ENCODE measurements at places on chromosomes 5 and 9.

DNA sequence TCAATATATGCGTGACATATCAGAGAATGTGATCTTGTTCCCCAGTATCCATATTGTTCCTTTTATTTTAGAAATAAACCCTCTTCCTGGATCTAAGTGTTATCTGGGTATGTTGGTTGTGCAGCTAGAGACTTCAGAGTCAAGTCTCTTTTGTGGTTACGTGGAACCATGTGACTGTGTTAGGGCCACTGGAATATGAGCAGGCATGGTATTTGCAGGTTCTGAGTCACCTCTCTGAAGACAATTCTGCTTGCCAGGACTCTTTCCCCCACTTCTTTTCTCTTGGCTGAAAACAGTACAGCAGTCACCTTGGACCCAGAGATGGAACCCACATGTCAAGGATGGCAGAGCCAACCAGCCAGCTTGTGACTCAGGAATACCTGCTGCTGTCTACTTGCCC, 59.7 kb downstream of the ATP10B start:
- DNase-seq: no peak

GRCh38 chr9:101354143-101354764, 30.6 kb downstream of the BAAT start:
- DNase-seq: no peak

DNA sequence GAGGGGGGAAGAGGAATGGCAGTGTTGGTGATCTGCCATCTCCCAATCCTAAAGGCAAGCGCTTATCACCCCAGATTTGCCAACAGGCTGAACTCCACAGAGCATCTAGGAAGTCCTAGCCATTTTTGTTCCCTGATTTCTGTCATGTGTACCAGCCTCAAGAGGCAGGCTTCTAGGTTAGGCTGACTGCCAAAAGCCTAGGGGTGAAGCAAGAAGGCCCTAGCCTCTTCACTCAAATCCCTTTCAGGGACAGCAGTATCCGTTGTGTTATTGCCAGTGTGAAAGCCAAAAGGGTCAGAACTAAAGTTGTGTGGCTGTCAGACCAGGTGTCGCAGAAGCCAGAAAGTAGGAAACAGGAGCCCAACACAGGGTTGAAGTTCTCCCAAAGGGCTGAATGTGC, 14.7 kb downstream of the IGIP start:
- DNase-seq: no peak

GRCh38 chr9:17839776-17840175, 260.9 kb downstream of the SH3GL2 start:
- no peak for DNase-seq

GRCh38 chr5:168360521-168361285, 69.3 kb downstream of the WWC1 start:
- no peak for DNase-seq

DNA sequence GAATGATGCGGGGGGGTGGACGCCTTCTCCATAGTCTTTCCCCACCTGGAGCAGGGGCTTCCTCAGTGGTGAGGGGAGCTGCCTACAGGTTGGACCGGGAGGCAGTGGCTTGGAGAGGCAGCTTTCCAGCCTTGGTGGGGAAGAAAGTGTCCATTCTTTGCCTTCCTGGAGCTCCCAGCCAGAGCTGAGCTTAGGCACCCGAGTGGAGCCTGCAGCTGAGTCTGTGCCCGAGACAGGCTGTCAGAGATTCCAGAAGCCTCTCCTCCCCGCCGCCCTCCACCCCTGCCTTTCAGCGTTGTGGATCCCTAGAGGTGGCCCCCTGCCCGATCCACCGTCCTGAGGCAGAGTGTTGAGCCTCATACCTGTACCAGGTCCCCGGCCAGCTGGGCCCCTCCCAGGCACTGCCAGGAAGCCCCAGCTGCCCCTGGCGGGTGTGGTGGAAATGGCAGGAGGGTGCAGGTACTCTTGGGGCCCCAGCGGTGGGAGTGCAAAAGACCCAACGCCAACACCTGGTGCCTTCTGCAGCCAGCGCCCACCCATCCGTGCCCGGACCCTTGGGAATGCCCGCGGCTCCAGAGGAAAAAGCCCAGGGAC, 112.0 kb downstream of the RXRA start:
- DNase-seq: no peak

GRCh38 chr5:33472805-33473409, 32.1 kb downstream of the TARS1 start:
- DNase-seq: no peak

- no peak for DNase-seq
Observed at GRCh38 chr9:87063871-87064270, 116.6 kb upstream of the GAS1 start.

- DNase-seq: no peak
Observed at GRCh38 chr9:91027005-91027404, 225.4 kb downstream of the SYK start.

GRCh38 chr5:137141779-137142178, 357.3 kb downstream of the SPOCK1 start:
- DNase-seq: peak; percentile 85

GRCh38 chr9:69325409-69326212, 596 bp downstream of the ENTREP1 start:
- DNase-seq: no peak

GRCh38 chr5:135173662-135174290, 139.7 kb upstream of the PITX1 start:
- no peak for DNase-seq

DNA sequence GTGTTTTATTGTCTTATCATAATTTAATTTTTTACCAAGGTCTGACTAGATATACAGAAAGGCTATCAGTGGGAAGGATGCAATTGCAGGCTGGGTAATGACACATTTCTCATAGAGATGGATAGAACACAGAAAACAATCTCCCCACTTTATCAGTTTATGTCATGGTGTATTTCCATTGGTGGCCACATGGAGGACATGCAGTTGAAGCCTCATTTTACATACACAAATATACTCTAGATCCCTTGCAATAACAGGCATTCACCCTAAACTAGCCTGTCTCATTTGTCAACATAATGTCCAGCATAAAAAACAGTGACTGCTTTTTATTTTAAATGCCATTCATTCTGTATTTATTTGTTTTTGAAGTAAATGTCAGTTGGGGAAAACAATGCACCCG, 526.3 kb downstream of the GABRG2 start:
- peak; percentile 43 for DNase-seq

GRCh38 chr5:12658871-12659446, 754.7 kb upstream of the CTNND2 start:
- DNase-seq: no peak

DNA sequence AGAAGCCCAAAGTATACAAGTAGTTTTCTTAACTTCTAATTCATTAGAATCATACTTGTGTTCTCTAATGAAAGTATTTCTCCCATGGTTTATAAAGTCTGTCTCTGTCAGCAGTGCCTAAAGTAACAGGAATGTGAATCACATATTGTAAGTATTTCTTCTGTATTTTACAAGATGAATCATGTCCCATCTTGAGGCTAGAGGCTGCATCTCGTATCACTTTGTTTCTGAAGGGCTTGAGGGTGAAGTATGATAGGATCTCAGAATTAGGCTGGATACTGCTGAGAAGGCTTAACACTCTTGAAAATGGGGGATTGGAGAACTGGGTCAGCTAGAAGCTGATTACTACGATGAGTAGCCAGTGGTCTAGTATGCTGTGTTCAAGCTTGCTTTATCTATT, 242.2 kb upstream of the ACTBL2 start:
- DNase-seq: no peak

DNA sequence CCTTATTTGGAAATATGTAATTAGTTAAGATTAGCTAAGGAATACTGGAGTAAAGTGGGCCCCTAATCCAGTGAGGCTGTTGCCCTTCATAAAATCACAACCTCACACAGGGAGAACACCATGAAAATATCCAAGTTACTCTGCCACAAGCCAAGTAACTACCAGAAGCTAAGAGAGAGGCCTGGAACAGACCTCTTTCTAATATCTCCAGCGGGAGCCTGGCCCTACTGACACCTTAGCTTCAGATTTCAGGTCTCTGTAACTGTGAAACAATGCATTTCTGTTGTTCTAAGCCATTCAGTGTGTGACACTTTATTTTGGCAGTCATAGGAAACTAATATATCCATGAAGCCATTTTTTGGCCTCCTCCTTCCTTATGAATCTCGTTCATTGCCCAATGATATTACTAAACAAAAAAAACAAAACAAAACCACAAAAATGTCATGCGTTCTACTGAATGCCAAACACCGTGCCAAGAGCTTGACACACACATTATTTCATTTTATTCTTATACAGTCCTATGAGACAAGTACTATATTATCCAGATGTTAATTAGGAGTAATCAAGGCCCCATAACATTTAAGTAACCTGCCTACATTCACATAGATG, 699.0 kb downstream of the MAT2B start:
- no peak for DNase-seq

GRCh38 chr5:103512500-103512899, 50.1 kb downstream of the NUDT12 start:
- DNase-seq: no peak

GRCh38 chr5:75322066-75322465, 15.0 kb upstream of the HMGCR start:
- DNase-seq: no peak

DNA sequence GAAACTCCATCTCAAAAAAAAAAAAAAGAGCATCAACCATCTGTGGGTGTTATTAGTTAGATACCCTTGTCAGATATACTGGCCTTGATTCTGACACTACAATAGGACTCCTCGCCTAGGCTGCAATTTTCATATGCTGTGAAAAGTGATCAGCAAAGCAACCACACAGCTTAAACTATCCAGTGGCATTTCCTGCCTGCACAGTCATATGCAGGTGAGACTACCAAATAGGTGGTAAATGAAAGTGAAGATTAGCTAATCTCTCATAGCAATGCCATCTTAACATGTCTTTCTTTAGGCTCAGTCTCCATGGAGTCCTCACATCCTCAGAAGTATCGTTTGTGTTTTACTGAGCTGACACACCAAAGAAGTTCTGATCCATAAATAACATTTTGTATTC, 40.8 kb downstream of the GRAMD2B start:
- DNase-seq: no peak

DNA sequence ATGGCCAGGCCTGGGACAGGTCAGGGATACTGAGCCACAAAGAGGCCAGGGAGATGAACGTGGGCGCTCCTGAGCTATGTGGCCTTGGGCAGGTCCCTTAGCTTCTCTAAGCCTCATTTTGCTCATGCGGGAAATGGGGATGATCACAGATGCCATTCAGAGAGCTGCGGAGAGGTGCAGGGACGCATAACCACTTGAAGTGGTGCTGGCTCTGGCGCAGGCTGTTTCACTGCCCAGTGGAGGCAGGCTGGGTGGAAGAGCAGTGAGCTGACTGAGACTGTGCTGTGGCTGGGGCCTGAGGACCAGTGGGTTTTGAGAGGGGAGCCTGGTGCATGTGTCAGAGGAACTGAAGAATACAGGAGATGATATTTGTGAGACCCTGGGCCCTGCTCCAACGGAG, 18.4 kb downstream of the CXXC5 start:
- no peak for DNase-seq

- peak; percentile 69 for DNase-seq
Observed at GRCh38 chr9:15606643-15607472, 54.0 kb downstream of the CCDC171 start.

DNA sequence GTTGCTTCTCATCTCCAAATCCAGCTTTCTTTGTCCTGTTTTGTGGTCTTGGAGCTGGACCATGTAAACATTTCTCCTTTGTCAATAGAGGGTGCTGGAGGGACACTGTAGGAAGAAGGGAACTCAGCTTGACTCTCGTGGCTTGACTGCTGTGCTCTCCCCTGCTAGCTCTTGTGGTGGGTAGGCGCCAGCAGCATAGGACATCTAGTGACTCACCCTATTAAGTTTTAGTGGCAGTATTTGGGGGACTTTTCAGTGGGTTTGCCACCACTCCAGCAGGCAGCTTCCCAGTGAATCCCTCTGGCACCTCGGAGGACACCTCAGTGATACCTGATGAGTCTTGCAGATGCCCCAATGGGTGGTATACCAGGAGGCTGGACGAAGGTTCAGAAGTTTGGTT, 97.8 kb downstream of the TSSK1B start:
- peak; percentile 7 for DNase-seq

- DNase-seq: no peak
Observed at GRCh38 chr9:124277420-124277819, 19.7 kb downstream of the NEK6 start.

DNA sequence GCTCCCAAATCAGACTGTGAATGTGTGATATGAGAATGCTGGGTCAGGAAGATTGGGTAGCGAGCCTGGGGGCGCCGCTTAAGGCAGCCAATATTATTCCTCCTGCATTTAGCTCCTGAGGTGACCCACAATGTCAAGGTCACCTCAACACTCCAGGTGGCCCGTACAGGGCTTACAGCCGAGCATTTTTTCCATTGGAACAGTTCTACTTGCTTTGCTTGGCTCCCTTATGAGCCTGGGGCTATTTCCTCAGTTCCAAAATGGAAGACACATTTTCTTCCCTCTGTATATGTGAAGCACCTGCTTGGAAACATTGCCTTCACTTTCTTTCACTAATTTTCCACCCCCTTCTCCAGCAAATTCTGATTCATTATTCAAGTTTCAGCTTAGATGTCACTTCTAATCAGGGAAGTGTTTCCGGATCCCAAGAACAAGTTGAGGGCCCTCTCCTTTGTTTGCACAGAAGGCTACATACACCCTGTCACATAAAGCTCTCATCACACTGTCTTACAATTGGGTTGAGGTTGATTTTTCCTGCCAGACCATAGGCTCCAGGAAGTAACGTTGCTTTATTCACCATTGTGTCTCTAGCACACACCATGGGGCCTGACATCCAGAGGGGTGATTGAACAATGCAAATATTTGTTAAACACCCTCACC, 330.2 kb downstream of the PIK3R1 start:
- no peak for DNase-seq

DNA sequence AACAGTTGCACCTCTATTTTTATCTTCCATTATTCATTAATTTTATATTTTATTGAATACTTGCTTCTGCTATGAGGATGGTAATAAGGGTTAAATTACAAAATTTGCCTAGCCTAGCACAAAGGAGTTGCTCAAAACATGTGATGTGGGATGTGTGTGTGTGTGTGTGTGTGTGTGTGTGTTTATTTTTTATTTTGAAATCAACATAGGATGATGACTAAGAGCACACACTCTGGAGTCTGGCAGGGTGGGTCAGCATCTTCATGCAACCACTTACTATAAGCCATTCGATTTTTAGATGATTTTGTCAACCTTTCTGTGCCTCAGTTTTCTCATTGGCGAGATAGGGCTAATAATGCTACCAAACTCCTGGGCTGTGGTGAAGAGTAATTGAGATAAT, 57.7 kb upstream of the MAMDC2 start:
- no peak for DNase-seq

GRCh38 chr5:176927562-176927961, 28.4 kb upstream of the HK3 start:
- no peak for DNase-seq

- no peak for DNase-seq
Observed at GRCh38 chr9:116369706-116370105, 216.1 kb downstream of the PAPPA start.

DNA sequence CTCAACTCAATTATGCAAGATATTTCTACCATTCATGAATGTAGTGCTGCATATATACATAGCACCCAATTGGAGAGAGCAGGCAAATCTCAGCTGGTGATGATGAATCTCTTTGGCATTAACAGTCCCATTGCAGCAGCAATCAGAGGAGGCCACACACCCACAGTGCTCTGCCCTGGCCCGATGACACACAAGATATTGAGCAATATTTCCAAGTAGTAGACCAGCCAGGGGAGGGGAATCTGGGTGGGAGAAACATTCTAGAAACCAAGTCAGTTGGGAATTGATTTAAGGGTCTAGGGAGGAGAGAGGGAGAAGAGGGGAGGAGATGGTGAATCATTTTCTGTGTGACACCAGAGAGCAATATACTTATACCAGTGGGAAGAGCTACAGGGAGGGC, 14.9 kb upstream of the C5orf63 start:
- no peak for DNase-seq

GRCh38 chr9:29437526-29437925, 1864.2 kb upstream of the C9orf72 start:
- DNase-seq: no peak

- no peak for DNase-seq
Observed at GRCh38 chr5:75337366-75338021, 474 bp downstream of the HMGCR start.

Data from NCI-H526 treated with DMSO at 0.1 percent for 48 hours (cell line).